ENCODE measurements at places on chromosomes 1 and 21.

DNA sequence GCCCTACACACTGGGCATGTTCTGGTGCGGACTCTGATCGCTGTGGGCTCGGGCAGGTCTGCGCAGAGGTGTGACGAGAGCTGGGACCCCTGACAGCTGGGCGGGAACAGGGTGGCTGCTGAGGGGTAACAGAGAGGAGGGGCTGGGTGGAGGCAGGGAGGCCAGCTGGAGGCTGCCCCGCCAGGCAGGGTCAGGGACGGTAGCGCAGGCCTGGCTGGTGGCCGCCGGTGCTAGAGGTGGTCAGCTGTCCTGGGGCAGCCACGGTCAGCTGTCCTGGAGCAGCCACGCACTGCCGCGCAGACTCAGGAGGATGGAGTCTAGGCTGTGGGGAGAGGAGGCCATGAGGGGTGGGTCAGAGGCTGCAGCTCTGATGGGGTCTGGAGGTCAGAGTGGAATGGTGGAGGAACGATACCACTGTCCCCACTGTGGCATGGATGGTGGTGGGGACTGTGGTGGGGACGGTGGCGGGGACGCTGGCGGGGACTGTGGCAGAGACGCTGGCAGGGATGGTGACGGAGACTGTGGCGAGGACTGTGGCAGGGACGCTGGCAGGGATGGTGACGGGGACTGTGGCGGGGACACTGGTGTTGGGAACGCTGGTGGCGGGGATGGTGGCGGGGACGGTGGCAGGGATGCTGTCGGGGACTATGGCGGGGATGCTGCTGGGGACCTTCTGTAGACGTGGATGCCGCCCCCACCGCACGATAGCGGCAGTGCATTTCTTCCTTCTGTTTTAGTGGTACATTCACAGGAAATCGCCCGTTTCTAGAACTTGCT lies 21.3 kb upstream of the LRRC3 start:
- peak; percentile 26 for DNase-seq

DNA sequence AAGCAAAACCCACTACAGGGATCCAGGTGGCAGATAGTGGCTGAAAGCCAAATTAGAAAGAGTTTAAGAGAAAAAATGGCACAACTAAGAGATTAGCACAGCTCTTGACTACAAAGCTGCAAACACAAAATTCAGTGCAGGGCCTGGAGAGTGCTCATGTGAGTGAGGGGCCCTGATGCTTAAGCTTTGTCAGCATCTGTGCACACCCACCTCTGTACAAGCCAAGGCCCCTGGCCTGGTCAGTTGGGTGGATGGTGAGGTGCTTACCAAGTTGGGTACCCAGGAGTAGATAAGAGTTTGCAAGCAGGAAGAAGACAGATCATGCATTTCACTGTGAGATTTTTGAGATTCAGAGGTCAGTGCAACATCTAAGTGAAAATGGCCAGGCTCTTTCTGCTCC lies 62.7 kb upstream of the ATP1B1 start:
- no peak for DNase-seq

DNA sequence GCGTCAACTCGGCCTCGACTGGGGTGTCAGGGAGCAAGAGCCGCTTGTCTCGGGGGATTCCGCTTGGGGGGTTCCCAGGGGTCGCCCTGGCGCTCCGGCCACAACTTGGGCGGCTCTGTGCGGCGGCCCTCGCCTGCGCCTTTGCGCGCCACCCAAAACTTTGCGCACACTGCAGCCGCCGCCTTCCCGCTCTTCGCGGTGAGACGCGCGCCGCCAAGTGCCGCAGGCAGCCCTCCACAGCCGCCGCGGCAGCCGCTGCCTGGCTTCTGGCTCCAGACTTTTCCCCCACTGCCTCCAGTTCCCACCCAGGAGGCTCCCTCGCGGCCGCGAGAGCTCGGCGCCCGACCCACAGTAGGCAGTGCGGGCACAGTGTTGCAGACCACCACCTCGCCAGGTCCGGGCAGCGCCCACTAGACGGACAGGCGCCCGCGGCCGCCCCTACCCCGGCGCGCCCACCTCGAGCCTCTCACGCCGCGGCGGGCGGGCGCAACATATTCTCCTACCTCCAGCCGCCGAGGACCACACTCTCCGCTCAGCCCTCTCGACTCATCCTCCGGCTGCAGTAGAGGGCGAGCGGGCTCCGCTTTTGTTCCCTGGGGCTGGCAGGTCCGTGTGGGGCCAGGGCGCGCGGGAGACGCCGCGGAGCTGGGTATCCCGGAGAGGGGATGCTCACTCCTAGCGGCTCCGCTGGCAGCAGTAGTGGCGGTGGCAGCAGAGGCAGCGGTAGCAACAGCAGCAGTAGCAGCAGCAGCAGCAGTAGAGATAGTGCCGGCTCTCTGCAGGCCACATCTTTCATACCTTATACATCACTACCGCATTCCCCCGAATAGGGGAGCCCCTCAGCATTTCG lies 296.6 kb downstream of the OMA1 start:
- peak; percentile 44 for DNase-seq

GRCh38 chr1:102190429-102190828 lies 193.7 kb upstream of the OLFM3 start:
- no peak for DNase-seq

DNA sequence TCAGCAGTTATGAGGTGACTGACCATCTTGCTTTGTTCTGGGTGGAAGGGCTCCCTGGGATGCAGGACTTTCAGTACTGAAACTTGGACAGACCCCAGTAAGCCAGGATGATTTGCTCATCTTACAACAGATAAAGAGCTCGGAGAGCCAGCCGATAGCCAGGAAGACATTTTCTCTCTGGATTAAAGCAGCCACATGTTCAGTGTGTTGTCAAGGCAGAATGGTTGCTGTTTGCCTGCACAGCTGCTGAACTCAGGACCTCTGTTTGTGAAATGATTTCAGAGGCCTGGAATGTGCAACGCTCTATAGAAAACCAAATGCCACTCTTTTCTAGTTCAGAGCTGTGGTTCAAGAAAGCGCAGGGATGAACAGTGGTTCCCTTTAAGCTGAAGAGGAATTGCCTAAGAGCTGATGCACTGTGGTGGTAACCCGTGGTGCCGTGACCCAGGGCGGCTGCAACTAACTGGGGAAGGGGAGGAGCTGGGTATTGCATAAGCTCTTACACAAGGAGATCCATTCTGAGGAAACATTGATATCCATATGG lies 40.7 kb downstream of the CASQ2 start:
- DNase-seq, result peak; percentile 82

Measured in Right ventricle myocardium superior (tissue), 1 donor.